Hematopoietic multipotent progenitor cell treated with erythropoietin and hydrocortisone succinate and interleukin-3 and kit ligand, for 8 days (in vitro differentiated cells): ENCODE measurements at places on chromosomes 11 and 22.

- peak; percentile 89 for DNase-seq
Observed at GRCh38 chr11:33970984-33971466, 79.1 kb upstream of the LMO2 start.

- DNase-seq = no peak
Observed at GRCh38 chr11:88704485-88704884, 361.3 kb downstream of the GRM5 start.

DNA sequence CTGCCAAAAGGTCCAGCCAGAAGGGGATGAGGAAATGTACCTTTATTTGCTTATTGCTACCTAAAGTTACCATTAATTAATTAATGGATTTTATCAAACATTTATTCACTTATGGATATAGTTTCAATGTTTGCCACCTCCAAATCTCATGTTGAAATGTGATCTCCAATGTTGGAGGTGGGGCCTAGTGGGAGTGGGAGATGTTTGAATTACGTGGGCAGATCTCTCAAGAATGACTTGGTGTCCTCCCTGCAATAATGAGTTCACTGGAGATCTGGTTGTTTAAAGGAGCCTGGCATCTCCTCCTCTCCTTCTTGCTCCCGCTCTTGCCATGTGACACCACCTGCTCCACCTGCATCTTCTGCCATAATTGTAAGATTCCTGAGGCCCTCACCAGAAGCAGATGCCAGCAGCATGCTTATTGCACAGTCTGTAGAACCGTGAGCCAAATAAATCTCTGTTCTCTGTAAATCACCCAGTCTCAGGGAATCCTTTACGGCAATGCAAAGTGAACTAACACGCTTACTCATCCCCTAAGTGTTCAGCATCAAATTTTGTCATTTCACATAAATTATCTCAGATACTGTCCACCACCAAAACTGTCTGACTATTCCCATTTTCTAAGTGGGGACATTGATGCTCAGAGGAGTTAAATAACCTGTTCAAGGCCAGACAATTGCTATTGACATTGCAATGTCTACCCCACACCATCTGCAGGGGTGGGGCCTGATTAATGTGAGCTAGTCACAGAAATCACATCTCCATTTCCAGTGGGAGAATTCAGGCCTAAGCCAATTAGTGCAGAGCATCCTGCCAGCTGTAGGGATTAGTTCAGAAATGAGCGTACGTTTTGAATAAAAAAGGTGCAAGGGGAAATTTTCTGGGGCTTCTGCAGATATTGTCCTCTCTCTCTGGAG, 51.6 kb upstream of the SYN3 start:
- DNase-seq = no peak

DNA sequence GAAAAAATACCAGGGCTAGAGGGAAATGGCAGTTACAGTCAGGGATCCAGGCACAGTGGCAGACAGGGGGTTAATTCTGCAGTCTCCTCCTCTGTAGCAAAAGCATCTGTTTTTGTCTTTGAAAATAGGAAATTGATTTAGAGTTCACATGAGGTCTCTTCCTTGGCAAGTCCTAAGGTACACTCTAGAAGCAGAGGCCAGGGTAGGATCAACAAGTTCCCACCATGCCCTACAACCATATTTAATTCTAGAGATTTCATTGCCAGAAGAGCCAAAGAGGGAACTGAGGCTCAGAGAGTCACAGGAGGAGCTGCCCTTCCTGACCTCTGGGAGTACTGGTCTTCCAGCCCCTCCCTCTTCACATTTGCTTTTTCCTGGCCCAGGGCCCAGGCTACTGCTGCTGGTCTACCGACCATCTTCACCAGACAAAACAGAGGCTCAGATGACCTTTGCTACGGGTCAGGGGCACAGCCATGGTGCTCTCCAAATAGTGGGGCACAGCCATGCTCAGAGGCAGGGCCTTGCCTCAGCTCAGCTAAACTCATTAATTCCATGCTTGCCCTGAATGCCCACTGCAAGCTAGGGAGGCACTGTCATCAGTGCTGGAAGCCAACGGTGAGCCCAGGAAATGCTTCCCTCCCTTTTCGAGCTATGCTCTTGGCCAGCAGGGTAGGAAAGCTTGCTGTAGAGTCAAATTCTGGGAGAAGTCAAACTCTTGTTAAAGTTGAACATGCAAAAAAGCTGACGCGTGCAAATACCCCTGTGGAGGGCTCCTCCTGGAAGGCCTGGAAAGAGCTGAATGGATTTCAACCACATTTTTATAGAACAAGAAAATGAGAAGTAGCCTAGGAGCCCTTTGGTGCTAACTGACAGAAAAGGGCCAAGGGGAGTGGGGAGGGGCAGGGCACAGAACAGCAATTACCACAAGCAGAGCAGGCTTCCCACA, 11.7 kb upstream of the CHRM4 start:
- no peak for DNase-seq

DNA sequence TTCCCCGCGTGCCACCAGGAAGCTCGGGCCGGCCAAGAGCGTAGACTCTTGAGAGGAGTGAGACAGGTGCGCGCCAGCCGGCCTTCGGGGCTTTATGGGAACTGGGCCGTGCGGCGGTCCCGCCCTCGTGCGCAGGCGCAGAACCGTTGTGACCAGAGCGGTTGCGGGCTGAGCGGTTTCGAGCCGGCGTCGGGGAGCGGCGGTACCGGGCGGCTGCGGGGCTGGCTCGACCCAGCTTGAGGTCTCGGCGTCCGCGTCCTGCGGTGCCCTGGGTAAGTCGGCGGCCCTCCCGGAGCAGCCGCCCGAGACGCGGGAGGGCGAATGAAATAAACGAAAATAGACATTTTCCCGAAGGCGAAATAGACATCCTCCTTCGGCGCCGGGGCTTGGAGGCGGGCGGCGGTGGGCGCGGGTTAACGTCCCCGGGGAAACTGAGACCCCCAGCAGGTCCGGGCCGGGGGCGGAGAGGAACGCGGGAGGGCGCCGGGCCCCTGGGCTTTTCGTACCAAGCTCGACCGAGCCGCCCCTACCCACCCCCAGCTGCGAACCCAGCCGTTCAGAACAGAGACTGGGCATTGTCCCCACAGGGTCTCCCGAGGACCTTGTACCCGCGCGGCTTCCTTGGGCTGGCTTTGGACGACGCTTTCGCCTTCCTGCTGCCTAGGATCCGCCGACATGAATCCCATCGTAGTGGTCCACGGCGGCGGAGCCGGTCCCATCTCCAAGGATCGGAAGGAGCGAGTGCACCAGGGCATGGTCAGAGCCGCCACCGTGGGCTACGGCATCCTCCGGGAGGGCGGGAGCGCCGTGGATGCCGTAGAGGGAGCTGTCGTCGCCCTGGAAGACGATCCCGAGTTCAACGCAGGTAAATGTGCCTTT, at the start of gene ASRGL1:
Gene ASRGL1, plus strand, starts transcription at position 146 of the 879 bp plus-strand sequence. Its CDS starts 530 bp downstream, at position 676.
- DNase-seq = peak; percentile 69

GRCh38 chr11:63537293-63538101, 889 bp downstream of the PLAAT4 start:
- DNase-seq = no peak

DNA sequence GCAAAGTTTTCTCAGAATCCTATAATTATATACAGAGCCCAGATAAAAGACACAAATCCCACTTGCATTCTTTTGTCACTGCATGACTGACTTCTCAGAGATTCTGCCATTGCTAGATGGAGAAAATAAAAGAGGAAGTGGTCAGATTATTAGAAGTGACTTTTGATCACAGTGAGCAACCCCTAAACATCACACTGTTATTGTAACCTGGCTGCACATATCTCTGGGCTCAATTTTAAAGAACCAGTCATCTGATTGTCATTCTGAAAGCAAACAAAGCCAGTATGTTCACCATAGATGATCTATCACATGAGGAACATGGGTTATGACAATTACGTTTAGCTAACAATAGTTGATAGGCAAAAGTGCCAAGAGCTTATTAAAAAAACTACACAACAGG, 47.8 kb downstream of the COPB1 start:
- DNase-seq = no peak
